NCI-H187 treated with DMSO at 0.1 percent for 48 hours (cell line): ENCODE measurements at places on chromosomes 7 and 10.

GRCh38 chr10:69745698-69746097 lies 56.0 kb upstream of the COL13A1 start:
- no peak for DNase-seq

DNA sequence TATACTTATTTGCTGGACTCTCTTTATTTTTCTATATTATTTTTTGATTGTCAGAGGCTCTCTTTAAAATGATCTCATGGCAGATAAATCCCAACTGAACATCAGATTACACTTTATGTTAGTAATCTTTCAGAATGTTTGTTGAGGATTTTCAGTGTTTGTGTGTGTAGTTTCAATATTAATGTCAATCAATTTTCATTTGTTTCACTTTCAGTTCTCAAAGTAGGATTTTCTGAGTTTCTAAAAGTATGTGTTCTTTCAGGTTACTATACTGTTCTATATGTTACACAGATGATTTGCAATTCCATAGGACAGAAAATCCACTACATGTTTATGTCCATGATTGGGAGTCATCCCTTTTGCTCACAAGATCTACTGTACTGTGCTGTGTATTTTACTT lies 311.9 kb upstream of the POT1 start:
- no peak for DNase-seq

GRCh38 chr7:30924624-30925023 lies 13.0 kb downstream of the AQP1 start:
- DNase-seq, result no peak

GRCh38 chr10:14879124-14879927 lies 660 bp downstream of the SUV39H2 start:
- no peak for DNase-seq

- DNase-seq, result no peak
Measured at GRCh38 chr7:140360697-140361229, 37.6 kb downstream of the SLC37A3 start.

- no peak for DNase-seq
Measured at GRCh38 chr7:68256295-68256694, 1259.7 kb downstream of the TYW1 start.

DNA sequence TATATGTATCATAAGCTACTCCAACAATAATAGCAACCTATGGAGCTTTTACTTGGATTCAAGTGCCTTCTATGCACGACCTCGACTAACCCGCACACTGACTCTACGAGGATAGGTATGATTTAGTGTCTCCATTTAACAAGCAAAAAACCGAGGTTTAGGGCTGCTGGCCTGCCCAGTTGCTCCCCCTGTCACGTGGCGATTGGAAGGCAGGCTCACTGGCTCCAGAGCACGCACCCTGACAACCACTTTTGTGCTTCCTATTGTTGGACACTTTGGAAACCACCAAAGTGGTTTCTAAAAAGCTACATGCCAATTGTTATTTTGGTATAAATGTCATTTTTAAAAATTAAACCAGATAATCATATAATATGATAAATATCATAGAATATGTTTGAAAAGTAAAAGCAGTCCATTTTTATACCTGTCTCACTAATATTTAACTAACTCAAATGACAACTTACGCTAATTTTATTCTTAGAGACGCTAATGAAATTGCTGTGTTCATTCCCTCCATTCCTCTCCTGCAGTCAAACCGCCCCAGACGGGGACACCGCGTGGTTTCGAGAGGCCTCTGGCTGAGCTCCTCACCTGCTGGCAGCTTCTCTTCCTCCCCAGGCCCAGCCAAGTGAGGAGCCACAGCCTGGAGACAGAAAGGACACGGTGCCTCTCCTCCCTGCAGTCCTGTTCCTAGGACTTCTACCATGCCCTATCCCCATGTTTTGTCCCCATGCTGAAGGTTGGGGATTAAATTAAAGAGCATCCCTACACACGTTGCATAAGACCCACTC lies 22.2 kb upstream of the RHEB start:
- DNase-seq, result no peak
